ENCODE measurements at places on chromosomes 12 and 14. TPM values are rescaled to one million over a fixed set of nuclear protein-coding genes. Genes with fewer than 3 reads are reported as not detected.

The DIO2 gene
- total RNA-seq = 17.8 TPM

The OLR1 gene
- total RNA-seq = 0.58 TPM

The EIF2S3B gene
- total RNA-seq = 0.17 TPM

The AVPR1A gene
- 6.7 TPM for total RNA-seq

The PMCH gene
- not detected for total RNA-seq

The AKAP5 gene
- total RNA-seq = 0.83 TPM

The KCNK13 gene
- total RNA-seq = 0.42 TPM

The CD163 gene
- 327 TPM for total RNA-seq

The VRTN gene
- not detected for total RNA-seq

The TAOK3 gene
- 39.5 TPM for total RNA-seq

The LRRIQ1 gene
- 0.29 TPM for total RNA-seq

The C12orf54 gene
- not detected for total RNA-seq

The DAO gene
- total RNA-seq = not detected

The BATF gene
- total RNA-seq = 37.3 TPM

The P2RX2 gene
- total RNA-seq = 3.8 TPM

The TESPA1 gene
- 2.9 TPM for total RNA-seq
